ENCODE measurements at places on chromosomes 12 and 14. TPM values are rescaled to one million over a fixed set of nuclear protein-coding genes. Genes with fewer than 3 reads are reported as not detected.

Gene PIWIL1
- not detected for total RNA-seq

Gene PRB2
- total RNA-seq: not detected

DNA sequence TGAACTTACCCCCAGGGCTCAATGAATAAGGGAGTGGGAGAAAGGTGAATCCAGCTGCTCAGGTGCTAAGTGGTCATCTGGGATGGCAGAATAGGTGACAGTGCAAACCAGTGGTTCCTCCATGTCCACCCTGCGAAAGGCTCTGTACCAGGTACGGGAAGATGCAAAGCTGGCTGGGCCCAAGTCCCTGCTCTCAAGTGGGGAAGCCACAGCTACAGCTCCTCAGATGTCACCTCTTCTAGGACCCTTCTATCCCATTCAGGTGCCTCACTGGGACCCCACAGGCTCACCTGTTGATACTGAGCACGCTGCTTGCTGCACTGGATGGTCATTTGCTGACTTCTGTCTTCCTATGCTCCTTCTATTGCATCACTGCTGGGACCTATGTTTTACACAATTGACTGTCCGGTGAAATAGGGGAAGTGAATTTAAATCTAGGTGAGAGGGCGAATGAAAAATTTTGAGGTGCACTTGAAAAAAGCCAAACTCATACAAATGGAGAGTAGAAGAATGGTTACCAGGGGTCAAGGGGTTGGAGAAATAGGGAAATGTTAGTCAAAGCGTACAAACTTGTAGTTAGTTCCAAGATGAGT is 20.3 kb upstream of the PPP4R4 start:
- no peak for DNase-seq

- no peak for DNase-seq
Observed at GRCh38 chr14:63426838-63427352, 108.2 kb upstream of the GPHB5 start.
